ENCODE measurements at places on chromosomes 4 and X. TPM values are rescaled to one million over a fixed set of nuclear protein-coding genes. Genes with fewer than 3 reads are reported as not detected.

GPR143 gene
- not detected for total RNA-seq

UGT2B11 gene
- total RNA-seq, result not detected

RBM46 gene
- total RNA-seq, result not detected

L1CAM gene
- 1.1 TPM for total RNA-seq

LNX1 gene
- total RNA-seq, result 3.0 TPM

MMRN1 gene
- total RNA-seq, result 1.8 TPM

USP27X gene
- total RNA-seq, result 1.8 TPM

GDPD2 gene
- total RNA-seq, result not detected

MAGEE2 gene
- total RNA-seq, result not detected

ACOT9 gene
- 58.9 TPM for total RNA-seq

MAP7D2 gene
- total RNA-seq, result 0.32 TPM
